Ureter (tissue), 1 donor: ENCODE measurements at places on chromosomes 2 and 18.

- no peak for DNase-seq
Measured at GRCh38 chr18:306608-307255, 38.9 kb upstream of the THOC1 start.

GRCh38 chr2:16666449-16666801, 791 bp upstream of the CYRIA start:
- DNase-seq = no peak

DNA sequence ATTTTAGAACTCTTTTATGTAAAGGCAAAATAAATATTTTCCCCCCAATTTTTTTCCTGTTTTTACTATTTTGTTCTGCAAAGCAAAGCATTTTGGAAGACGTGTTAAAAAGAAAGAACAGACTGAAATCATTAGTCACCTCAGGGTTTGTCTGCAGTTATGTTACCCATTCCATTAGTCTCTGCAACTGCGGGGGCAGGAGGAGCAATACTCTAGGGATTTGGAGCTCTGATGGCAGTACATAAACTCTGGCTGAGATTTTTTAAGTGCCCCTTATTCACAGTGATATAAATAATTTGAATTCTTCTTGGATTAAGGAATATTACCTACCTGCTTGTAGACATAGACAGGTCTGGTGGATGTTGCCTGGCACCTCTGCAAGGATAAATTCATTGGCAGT, 88.0 kb upstream of the CELF4 start:
- no peak for DNase-seq

DNA sequence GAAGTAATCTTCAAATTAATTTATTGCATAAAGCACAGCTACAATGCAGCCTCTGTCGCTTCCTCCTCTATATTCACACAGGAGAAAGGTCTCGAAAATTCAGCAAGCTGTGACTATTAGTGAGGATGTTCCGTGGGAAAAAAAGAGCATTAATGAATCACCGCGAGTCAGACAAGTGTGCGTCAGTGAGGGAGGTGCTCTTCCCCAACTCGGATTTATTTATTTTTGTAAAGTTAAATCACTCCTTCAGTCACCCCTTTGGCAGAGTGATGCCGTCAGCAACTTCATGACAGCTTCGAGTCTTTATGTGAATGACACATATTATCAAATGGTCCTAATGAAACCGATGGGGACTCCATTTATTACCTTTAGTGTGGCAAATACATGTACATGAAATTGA, 648.9 kb upstream of the SALL3 start:
- DNase-seq = no peak

DNA sequence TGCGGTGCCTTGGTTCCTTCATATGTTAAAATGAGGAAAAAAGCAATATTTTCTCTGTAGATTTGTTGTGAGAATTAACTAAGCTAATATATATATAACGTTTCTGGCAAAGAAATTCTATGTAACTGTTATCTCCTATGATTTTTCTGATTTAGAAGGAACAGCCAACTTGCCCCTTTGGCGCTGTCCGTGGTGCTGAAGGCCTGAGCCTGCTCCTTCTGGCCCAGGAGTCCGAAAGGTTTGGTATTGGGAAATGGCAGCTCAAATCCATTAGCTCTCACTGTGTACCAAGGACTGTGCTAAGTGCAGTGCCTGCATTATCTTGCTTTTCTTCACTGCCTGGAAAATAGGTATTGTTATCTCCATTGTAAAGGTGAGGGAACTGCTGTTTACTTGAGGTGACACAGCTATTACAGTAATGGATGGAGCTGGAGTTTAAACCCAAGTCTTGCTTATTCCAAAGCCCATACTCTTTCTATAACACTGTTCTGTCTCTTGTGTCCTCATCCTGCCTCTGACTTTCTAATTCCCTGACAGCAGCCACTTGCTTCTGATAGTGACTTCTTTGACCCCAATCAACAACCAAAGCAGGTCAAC, 52.2 kb downstream of the C1QL2 start:
- no peak for DNase-seq
